Type B pancreatic cell (in vitro differentiated cells): ENCODE measurements at places on chromosomes 11 and 22. TPM values are rescaled to one million over a fixed set of nuclear protein-coding genes. Genes with fewer than 3 reads are reported as not detected.

DNA sequence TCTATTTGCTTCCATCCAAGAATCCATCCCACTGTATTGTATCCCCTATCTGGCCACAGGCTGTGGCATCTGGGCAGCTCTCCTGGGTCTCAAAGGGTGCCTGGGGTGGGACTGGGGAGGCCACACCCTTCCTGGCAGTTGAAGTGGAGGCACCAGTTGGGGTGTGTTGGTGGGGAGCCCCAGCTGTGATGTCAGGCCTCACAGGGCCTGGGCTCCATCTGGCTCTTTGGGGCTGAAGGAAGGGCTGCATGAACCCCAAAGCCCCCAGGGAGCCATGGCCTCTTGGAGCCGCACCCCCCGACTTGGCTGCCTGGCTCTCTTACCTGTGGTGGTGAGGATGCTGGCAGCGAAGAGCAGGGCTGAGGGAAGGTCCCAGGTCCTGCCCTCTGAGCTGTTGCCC lies 469 bp downstream of the KCNK7 start:
- peaks cover 4% of the 10 kb centered on the region for H3K4me1 ChIP-seq
- no peak overlapping the region for H3K4me3 ChIP-seq
- H3K27me3 ChIP-seq, result peaks cover 15% of the 10 kb centered on the region
- no peak overlapping the region for H3K27ac ChIP-seq
- DNase-seq, result no peak

DNA sequence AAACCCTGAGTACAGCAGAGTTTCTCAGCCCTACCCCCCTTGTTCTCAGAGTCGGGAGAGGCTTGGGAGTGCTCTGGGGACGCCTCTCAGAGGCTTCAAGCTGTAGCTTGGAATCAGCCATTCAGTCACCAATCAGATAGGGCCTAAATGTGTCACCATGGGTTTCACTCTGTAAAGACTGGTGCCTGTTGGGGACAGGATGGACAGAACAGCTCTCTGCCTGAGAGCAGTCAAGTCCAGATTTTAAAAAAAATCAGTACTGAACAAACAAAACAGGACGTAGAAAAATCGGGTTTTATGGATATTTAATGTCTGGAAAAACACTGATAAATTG lies 1.3 kb downstream of the FADD start:
- peak overlapping the region; percentile 96 for H3K4me3 ChIP-seq
- peaks cover 16% of the 10 kb centered on the region for H3K36me3 ChIP-seq
- peak overlapping the region; percentile 94 for H3K27ac ChIP-seq
- peaks cover 27% of the 10 kb centered on the region for H3K4me1 ChIP-seq
- peaks cover under 1% of the 10 kb centered on the region for H3K27me3 ChIP-seq

GRCh38 chr11:43378897-43379296 lies 20.2 kb downstream of the TTC17 start:
- peaks cover 12% of the 10 kb centered on the region for H3K36me3 ChIP-seq
- no peak overlapping the region for H3K4me3 ChIP-seq
- H3K27me3 ChIP-seq, result no peaks in the 10 kb centered on the region
- no peak overlapping the region for H3K27ac ChIP-seq
- H3K4me1 ChIP-seq, result peaks cover 11% of the 10 kb centered on the region

DNA sequence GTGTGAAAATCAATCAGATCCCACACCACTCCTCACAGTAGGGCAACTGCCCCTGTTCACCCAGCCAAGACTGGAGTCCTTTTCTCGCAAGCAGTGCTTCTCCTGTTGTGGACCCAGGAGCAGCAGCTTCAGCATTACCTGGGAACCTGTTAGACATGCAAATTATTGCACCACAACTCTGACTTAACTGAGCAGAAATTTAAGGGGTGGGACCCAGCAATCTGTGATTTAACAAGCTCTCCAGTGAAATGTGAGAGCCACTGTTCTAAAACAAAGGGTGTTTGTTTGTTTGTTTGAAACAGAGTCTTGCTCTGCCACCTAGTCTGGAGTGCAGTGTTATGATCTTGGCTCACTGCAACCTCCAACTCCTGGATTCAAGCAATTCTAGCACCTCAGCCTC lies 591.4 kb downstream of the SOX6 start:
- H3K4me1 ChIP-seq, result peaks cover 9% of the 10 kb centered on the region
- H3K27ac ChIP-seq, result no peak overlapping the region
- H3K27me3 ChIP-seq, result no peaks in the 10 kb centered on the region
- H3K4me3 ChIP-seq, result no peak overlapping the region
- H3K36me3 ChIP-seq, result peaks cover 3% of the 10 kb centered on the region

- no peak overlapping the region for H3K4me3 ChIP-seq
- peak; percentile 15 for DNase-seq
- no peaks in the 10 kb centered on the region for H3K36me3 ChIP-seq
- no peaks in the 10 kb centered on the region for H3K27me3 ChIP-seq
- H3K27ac ChIP-seq, result no peak overlapping the region
These were observed 832.5 kb downstream of the TBC1D22A start for GRCh38 chr22:47594836-47595521.

The OR5P2 gene
- total RNA-seq, result 0.26 and 0.29 TPM in 2 replicates

DNA sequence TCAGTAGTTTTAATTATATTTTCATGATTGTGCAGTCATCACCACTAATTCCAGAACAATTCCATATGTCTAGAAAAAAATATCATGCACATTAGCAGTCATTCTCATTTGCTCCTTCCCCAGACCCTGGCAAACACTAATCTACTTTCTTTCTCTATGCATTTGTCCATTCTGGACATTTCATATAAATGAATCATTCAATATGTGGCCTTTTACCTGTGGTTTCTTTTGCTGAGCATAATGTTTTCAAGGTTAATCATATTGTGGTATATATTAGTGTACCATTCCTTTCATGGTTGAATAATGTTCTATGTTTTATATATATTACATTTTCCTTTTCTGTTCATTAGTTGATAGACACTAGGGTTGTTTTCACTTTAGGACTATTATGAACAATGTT lies 811.1 kb upstream of the RAG2 start:
- H3K4me1 ChIP-seq, result no peaks in the 10 kb centered on the region
- H3K4me3 ChIP-seq, result no peak overlapping the region
- no peak overlapping the region for H3K27ac ChIP-seq
- no peaks in the 10 kb centered on the region for H3K27me3 ChIP-seq

DNA sequence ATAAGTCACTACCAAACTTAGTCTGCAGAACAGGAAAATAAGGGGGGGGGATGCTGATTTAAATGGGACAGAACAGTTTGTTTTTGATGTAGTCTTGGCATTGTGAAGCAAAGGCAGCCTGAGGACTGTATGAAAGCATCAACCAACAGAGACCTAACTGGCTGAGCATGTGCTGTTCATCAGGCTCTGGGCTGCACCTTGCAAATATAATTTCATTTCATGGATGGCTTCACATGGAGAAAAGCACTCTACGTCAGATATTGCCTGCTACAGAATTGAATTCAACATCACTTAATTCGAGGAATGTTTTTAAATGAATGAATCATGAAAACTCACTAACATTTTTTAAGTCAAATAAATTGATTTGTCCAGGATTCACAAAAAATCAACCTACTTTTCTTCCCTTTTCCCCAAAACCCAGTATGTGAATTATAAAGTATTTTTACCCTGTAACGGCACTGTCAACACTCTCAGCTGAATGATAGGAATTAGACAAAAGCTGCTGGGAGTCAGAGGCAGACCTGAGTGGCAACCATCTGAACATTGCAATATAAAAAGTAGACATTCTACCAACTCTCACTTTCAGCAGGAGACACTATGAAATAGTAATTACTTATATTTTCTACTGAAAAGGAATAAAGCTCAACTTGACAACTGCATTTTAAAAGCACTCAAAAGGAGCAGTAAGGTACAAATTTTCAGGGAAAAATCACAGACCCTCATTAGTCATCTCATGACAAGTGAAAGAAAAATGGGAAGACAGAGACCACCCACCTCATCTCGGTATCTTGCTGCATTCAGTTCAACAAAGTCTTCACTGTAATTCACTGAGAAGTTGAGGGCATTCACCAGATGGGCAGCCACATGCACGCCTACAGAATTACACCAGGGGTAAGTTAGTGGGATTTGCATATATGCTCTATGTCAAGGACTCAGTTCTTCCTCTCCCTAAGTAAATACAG lies 47.5 kb downstream of the NOX4 start:
- H3K27me3 ChIP-seq, result no peaks in the 10 kb centered on the region
- DNase-seq, result no peak
- no peaks in the 10 kb centered on the region for H3K36me3 ChIP-seq
- no peak overlapping the region for H3K4me3 ChIP-seq
- H3K27ac ChIP-seq, result no peak overlapping the region
